ENCODE measurements at places on chromosomes 5 and 9.

DNA sequence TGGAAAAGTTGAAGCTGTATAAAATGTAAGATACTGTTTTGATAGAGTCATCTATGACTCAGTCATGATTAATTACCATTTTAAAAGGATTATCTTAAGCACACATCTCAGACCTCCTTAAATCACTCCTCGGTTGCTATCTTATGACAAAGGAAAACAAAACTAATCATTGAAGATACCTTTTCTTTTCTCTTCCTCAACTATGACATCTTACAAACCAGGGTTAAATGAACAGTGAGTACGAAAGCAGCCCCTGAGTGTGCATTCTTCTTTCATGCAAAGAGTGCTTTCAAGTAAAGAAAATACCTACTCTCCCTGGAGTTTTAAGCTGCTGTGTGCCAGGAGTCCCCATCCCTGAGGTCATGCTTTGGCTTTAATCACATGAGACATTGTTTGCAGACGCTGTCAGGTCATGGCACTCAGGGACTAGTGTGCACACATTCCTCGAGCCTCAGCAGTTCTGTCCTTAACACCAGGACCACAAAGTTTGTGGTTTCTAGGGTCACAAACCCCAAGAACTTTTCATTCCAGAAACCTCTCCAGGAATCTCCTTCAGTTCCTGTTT is 86.7 kb upstream of the ICE1 start:
- DNase-seq, result no peak

GRCh38 chr5:35736280-35736679 is 118.6 kb downstream of the SPEF2 start:
- DNase-seq, result no peak

DNA sequence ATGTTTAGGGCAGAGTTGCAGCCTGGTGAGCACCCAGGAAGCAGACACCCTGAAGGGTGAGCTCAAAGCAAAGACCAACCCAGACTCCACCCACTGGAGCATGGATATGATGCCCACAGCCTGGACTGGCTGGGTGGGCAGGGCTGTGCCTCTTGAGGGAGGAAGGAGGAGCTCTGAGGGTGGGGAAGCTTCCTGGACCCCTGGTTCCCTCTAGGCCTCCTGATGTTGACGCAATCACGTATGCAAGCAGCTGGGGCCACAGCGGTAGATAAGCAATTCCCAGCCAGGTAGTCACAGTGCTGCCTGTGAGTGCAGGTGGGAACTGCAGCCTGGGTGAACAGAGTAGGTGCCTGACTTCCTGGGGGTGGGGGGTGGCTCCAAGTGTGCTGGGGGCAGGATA is 271.5 kb downstream of the CDK5RAP2 start:
- DNase-seq, result no peak

DNA sequence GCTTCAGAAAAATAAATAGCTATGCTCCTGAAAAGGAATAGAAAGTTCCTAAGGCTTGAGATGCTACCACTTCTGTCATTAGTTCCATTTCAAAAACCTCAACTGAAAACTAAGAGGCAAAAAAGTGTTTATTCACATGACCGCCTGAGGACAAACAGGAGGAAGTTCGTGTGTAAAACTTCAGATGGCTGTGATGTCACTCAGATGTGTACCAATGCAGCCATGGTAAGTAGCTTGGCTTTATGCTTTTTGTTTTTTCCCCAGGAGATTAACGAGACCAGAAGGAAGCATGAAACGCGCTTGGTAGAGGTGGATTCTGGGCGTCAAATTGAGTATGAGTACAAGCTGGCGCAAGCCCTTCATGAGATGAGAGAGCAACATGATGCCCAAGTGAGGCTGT is 33.0 kb downstream of the LMNB1 start:
- no peak for DNase-seq

GRCh38 chr5:69492391-69492922 is at the start of gene OCLN:
Gene OCLN, plus strand, starts transcription at chr5:69492790. Its CDS starts 11,455 bp downstream, at chr5:69504245.
- DNase-seq, result no peak

DNA sequence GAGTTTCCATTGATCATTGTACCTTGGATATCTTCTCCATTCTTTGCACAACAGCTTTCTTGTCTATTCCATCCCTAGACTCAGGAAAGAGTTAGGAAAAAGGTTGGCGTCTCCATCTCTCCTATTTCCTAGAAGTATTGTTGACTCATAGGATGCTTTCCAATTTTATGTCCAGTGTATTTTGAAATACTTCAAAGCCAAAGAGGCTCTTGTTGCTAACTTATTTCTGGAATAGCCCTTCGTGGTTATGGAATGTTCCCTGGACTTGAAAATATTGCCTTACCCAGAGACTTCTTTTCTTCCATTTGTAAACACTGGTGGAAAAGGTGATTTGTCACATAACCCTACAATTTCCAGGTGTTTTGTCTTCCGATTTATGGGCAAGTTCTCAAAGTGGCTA is 402.3 kb upstream of the ZNF608 start:
- DNase-seq, result no peak

DNA sequence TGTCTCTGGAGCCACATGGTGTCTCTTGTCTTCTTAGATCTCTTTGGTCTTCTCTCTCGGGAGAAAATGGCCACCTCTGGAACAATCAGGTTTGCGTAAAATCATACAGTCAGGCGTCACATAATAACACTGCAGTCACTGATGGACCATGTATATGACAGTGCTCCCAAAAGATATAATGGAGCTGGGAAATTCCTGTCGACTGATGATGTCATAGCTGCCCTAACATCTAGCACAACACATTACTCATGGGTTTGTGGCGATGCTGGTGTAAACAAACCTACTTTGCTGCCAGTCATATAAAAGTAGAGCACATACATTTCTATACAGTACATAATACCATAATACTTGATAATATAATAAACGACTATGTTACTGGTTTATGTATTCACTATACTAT is 30.1 kb upstream of the RAI14 start:
- no peak for DNase-seq

DNA sequence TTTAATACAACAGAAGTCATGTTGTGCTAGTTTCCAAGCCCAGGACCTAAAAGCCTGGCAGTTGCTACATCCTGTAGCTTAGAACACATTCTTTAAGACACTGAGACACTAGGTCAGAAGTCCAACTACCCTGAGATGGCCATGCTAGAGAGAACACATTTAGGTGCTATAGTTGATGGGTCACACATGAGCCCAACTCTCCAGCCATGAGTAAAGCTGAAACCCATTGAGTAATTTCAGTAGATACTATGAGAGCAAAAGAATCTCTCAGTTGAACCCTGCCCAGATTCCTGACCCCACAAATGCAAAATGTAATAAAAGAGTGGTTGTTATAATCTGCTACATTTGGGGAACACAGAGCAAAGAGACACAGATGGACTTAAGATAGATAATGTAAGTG is 164.4 kb downstream of the SEMA5A start:
- no peak for DNase-seq

- no peak for DNase-seq
These were observed 53.9 kb downstream of the DPYSL3 start for GRCh38 chr5:147455822-147456450.

- no peak for DNase-seq
These were observed 830 bp downstream of the ADAMTSL1 start for GRCh38 chr9:18474783-18475182.

GRCh38 chr9:97768746-97769145 is 71.6 kb upstream of the XPA start:
- no peak for DNase-seq

- no peak for DNase-seq
These were observed 46.7 kb downstream of the ZNF354A start for GRCh38 chr5:178683783-178684182.

- DNase-seq, result no peak
These were observed 112.9 kb downstream of the GOLPH3 start for GRCh38 chr5:32061236-32061635.

- DNase-seq, result no peak
These were observed 648.7 kb downstream of the IRX1 start for GRCh38 chr5:4244306-4244705.

DNA sequence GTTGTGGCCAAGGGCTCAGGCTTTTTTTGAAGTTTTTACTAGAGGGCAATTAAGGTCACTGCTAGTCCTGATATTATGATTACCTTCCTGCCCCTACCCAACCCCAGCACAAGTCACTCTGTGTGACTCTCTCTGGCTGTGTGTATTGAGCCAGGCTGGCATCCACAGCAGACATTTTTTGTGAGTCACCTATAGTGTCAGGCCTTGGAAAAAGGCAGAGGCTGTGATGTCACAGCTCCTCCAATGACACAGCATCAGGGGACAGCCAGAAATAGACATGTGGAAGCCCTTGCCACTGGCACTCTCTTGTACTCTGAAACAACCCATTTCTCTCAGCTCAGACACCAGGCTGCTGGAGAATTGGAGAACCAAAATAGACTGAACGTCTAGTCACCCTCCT is 145.4 kb downstream of the NMUR2 start:
- no peak for DNase-seq

GRCh38 chr5:136203303-136203922 is 10.5 kb upstream of the SMIM32 start:
- no peak for DNase-seq

GRCh38 chr5:59596586-59597350 is 296.8 kb downstream of the PDE4D start:
- DNase-seq, result no peak

GRCh38 chr9:93576258-93577077 is at the start of gene PHF2:
Gene PHF2, plus strand, starts transcription at chr9:93576584. Its CDS starts 190 bp downstream, at chr9:93576774.
- DNase-seq, result no peak

GRCh38 chr9:73053543-73053942 is 98.1 kb upstream of the ANXA1 start:
- no peak for DNase-seq

DNA sequence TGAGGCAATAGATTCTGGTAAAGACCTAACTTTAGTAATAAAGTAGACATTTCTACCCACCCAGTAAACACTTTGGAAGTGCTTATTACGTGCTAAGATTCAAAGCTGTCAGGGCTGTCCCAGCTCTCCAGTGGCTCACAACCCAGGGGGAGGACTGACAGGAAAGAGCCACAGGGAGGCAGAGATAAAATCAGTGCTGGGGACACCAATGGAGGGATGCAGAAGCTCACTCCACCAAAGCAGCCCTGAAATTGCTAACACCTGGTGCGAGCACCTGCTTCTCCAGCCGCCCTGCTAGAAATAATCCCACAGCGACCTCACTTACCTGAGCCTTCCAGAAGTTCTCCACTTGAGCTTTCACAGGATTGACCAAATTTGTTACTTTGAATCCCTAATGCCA is 501.0 kb downstream of the BNC2 start:
- DNase-seq, result no peak

GRCh38 chr9:18238254-18238653 is 235.7 kb upstream of the ADAMTSL1 start:
- no peak for DNase-seq

DNA sequence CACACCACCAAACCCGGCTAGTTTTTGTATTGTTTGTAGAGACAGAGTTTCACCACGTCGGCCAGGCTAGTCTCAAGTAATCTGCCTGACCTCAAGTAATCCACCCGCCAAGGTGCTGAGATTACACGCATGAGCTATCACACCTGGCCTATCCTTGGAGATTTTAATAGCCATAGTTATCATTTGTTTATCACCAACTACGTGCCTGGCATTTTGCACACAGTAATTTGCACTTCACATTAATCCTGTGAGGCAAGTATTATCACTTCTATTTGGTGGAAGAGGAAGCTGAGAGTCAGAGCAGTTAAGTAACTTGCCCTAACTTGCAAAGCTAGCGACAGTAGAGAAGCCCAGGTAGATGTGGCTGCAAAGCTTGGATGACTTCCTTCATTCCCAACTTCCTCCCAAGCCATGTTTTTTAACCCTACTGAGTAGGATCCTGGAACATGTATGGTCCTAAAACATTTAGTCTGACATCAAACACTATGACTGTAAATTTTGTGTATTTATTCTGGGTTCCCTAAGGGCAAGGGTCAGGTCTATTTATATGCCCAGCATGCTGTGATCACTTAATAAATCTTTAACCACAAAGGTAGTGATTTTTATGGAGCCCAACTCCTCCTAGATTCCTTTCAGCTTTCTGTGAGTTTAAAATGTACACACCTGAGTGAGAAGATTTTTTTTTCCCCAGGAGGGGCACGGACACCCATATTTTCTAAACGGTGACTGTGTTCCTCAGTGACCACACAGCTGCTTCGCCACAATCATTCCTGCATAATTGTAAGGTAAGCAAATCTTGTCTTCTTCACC is 100.2 kb upstream of the RAI14 start:
- no peak for DNase-seq

- no peak for DNase-seq
These were observed 407.4 kb downstream of the ENC1 start for GRCh38 chr5:74233091-74233490.

DNA sequence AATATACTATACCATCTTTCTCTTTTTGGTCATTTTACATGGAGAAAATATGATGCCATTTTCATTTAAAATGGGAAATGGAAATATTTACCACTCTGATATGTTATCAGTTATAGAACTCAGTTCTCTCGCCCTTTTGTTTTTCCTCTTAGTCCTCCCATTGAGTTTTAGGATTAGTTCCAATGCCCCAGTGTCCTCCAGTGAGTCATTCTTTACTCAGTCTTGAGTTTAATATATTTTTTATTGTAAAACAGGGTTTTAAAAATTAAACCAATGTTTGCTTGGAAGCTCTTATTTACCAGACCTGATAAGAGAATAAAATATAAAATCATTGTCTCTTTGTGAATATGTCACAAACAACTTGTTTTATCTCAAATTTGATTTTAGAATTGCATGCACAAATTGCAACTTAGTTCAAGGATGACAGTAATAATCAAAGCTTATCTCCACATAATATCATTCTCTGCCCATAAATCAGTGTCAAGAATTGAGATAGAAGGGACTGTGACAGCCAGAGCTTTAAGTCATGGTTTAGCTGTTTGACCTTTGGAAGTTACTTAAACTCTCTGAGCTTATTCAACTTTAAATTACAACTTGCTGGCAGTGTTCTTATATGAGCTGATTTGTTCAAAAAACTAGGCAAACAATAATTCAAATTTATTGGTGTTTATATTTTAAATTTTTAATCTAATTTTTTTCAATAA is 166.4 kb downstream of the PAM start:
- DNase-seq, result no peak

DNA sequence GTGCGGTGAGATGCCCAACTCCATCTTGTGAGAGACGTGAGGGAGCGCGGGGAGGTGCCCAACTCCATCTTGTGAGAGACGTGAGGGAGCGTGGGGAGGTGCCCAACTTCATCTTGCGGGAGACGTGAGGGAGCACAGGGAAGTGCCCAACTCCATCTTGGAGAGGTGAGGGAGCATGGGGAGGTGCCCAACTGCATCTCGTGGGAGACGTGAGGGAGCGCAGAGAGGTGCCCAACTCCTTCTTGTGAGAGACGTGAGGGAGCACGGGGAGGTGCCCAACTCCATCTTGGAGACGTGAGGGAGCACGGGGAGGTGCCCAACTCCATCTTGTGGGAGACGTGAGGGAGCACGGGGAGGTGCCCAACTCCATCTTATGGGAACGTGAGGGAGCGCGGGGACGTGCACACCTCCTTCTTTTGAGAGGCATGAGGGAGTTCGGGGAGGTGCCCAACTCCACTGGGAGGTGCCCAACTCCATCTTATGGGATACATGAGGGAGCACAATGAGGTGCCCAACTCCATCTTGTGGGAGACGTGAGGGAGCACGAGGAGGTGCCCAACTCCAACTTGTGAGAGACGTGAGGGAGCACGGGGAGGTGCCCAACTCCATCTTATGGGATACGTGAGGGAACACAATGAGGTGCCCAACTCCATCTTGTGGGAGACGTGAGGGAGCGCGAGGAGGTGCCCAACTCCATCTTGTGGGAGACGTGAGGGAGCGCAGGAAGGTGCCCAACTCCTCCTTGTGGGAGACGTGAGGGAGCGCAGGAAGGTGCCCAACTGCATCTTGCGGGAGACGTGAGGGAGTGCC is 235.4 kb downstream of the CACNA1B start:
- DNase-seq, result no peak

GRCh38 chr9:77978086-77978781 is 53.4 kb downstream of the GNAQ start:
- no peak for DNase-seq

GRCh38 chr9:117247266-117247665 is 167.6 kb downstream of the ASTN2 start:
- peak; percentile 34 for DNase-seq
